ENCODE measurements at places on chromosomes 12 and 14. TPM values are rescaled to one million over a fixed set of nuclear protein-coding genes. Genes with fewer than 3 reads are reported as not detected.

Gene DLK1
- 1.2 TPM for total RNA-seq

Gene HECTD1
- total RNA-seq: 276 TPM

Gene SDR9C7
- total RNA-seq: not detected

Gene HOXC6
- 3.3 TPM for total RNA-seq

Gene HHIPL1
- 2.3 TPM for total RNA-seq

Gene CLEC6A
- total RNA-seq: not detected

Gene SERPINA1
- 7.5 TPM for total RNA-seq

Gene MON2
- 123 TPM for total RNA-seq

Gene SRRM4
- total RNA-seq: not detected

Gene GPR84
- total RNA-seq: not detected

Gene ASPG
- 0.33 TPM for total RNA-seq

Gene HSP90B1
- total RNA-seq: 456 TPM

Gene TSFM
- 30.8 TPM for total RNA-seq
